Stimulated activated CD4-positive, alpha-beta T cell treated with anti-CD3 and anti-CD28 coated beads, TNF-alpha, amount 100 ng/mL, for 4 hours (primary cell): ENCODE measurements at places on chromosomes 13 and 19.
A peak's percentile ranks its signal among the peaks of the same experiment; 100 is the strongest.

DNA sequence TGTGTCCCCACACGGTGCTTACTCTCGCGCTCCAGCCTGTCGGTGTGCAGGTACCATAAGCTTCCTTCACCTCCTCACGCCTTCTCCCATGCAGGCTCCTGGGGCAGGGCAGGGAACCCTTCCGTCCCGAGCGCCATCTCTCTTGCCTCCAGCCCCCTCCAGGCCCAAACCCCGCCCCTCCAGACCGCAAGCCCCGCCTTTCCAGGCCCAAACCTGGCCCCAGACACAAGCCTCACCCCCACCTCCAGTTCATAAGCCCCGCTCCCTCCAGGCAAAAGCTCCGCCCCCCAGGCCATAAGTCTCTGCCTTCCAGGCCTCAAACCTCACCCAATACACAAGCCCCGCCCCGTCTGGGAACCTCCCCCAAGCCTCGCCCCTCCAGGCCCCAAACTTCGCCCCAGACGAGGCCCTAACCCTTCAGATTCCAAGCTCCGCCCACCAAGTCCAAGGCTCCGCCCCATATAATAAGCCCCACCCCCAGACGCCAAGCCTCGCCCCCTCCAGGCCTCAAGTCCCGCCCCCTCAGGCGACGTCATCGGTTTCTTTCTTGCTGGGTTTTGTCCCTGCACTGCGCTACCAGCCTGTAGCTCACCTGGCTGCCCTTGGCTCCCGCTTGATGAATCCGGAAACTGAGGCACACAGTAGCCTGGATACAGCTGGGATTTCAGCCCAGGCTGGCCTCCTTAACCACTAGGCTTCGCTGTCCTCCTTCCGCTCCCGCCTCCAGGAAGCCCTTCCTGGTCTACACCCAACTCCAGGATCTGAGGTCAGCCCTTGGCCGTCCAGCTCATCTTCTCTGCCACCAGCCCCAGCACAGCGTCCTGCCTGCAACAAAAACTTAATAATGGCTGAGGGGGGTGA is 16.1 kb downstream of the MKNK2 start:
- DNase-seq = no peak

GRCh38 chr13:111033172-111034130 is 81.7 kb upstream of the ARHGEF7 start:
- DNase-seq = no peak

DNA sequence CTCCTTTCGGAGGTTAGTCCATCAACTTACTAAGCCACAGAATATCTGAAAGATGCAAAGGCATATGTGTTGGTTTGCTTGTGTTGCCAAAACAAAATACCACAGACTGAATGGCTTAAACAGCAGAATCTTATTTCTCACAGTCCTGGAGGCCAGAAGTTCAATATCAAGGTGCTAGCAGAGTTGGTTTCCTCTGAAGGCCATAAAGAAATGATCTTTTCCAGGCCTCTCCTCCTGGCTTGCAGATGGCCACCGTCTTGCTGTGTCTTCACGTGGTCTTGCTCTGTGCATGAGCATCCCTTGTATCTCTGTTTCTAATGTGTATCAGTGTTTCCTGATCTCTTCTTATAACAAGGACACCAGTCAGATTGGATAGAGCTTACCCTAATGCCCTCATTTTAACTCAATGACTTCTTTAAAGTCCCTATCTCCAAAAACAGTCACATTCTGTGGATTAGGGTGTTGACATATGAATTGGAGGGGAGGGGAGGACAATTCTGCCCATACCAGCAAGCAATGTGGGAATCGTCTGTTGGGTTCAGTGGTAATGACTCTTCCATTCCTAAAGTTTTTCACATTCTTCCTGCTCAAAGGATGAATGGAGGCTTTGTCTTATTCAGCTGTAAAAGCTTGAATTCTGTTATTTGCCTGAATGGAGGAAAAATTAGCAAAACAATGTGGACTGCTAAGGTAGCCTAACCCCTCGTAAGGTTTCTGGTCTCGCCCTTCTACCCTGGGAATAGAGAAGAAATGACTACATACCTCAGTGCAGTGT is 715.7 kb downstream of the DIAPH3 start:
- no peak for DNase-seq

DNA sequence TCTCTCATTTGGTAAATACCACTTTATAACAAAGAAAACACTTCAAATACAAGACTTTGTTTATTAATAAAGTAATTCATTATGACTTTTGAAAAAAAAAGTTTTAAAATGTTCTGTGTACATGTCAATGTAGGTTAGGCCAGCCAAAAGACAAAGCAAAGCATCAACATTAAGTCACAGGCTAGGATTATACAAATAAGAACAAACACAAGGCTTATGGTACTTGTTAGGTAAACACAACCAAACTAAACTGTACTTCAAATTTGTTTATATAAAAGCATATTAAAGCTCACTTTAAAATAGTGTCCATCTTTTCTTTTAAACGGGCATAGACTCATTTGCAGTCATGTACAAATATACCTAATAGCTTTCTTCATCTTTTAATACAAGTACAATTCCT is 86.6 kb downstream of the ZDHHC20 start:
- no peak for DNase-seq

DNA sequence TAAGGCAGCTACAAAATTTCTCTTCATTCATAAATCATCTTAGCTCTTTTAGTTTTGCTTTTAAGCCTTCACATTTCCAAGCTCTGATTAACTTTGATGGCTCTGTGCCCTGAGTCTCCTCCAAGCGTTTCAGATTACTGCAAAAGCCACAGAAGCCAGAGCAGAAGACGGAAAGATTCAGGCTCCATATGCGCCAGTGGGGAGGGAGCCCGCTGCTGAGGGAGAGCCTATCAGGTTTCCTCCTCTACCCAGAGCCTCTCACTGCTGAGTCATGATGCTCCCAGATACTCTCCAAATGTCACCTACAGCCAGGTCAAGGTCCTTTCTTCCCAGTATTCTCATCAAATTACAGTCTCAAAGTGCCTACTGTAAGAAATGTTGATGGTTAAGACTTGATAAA is 193.6 kb downstream of the RAP2A start:
- no peak for DNase-seq

DNA sequence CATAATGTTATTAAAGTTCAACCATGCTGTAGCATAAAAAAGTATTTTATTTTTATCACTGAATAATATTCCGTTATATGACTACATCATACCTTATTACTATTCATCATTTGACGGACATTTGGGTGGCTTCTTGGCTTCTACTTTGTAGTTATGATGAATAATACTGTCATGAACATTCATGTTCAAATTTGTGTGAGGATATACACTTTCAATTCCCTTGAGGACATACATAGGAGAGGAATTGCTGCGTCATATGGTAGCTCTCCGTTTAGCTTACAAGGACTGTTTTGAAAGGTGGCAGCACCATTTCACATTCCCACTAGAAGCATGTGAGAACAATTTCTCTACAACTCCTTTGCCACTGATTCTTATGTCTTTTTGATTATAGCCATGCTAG is 910.8 kb upstream of the MIR17HG start:
- no peak for DNase-seq

DNA sequence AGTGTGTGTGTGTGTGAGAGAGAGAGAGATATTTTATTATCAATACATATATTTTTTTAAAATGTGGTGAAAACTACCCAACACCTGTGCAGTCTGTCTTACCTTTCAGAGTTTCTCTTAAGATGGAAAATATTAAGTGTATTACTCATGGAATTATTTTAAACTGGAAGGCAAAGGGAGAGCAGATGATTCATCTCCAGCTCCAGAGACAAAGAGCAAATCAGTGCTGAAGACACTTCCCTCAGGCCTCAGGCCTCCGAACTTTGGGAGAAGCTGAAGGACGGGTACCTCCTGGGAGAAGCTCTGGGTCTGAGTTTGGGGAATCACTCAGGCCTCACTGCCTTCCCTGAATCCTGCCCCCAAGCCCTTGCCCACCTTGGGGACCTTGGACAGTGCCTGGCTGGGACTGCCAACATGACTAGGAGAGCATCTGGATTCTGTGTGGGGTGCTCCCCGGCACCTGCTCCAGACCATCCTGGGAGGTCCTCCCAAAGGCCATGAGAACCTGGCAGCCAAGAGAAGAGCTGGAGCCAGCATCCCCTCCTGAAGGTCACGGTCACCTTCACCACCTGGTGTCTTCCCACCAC is 170.4 kb upstream of the UBL3 start:
- no peak for DNase-seq

DNA sequence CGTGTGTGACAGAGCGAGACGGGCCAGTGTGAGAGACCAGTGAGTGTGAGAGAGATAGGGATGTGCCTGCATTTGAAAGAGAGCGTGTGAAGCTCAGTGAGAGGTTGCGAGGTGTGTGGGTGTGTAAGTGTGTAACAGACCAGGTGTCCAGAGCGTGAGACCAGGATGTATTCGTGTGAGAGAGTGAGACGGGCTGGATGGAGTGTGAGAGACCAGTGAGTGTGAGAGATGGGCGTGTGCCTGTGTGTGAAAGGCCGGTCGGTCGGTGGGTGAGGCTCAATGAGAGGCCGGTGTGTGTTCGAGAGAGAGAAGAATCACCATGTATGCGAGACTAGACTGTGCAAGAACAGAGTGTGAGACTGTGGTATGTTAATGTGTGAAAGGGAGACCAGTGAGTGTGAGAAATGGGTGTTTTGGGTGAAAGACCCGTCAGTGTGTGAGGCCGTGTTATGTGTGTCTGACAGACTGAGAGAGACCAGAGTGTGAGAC is 679 bp downstream of the ZNF471 start:
- no peak for DNase-seq

DNA sequence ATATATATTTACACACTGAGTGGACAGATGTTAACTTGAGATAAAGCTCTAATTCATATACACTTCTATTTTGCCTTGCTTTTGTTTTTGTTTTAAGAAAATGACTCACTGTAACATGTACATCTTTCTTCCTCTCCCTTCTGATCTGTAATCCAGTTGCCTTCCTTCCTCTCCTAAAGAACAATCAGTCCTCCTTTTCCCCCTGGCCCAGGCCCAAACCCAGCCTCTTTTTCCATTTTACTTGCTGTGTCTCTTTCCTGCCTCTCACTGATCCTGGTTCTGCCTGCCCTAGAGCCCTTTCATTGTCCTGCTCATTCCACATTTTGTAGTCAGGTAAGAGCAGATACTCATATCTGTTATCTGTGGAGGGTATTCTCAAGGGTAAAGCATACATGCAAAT is 50.8 kb downstream of the ZAR1L start:
- DNase-seq = no peak

GRCh38 chr19:46376241-46377153 is 29.6 kb downstream of the PPP5C start:
- no peak for DNase-seq

GRCh38 chr19:19256072-19256969 is 16.8 kb downstream of the TM6SF2 start:
- DNase-seq = no peak

- peak; percentile 37 for DNase-seq
Observed at GRCh38 chr19:16078759-16079707, 2.7 kb downstream of the TPM4 start.

DNA sequence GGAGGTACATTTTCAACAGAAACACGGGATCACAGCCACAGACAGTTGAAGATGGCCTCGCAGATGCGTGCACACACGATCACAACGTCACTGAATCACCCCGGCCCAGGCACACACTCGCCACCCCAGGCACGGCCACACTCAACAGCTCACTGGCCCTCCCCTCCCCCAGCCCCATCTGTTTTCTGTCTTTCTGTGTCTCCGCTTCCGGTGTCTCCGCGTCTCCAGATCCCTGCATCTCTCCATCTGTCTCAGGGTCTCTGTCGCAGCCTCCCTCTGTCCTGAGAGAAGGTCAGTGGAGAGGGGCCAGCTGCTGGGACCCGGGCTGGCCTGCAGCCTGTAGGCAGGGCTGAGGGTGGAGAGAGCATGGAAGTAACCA is 3.8 kb upstream of the ATP1A3 start:
- no peak for DNase-seq

- DNase-seq = no peak
Observed at GRCh38 chr13:106103779-106104178, 431.7 kb downstream of the EFNB2 start.

- no peak for DNase-seq
Observed at GRCh38 chr13:23966691-23967615, 69.7 kb upstream of the C1QTNF9B start.

GRCh38 chr13:32956595-32956933 is 59.7 kb upstream of the KL start:
- no peak for DNase-seq

GRCh38 chr19:23440207-23440606 is 44.9 kb upstream of the ZNF91 start:
- no peak for DNase-seq

DNA sequence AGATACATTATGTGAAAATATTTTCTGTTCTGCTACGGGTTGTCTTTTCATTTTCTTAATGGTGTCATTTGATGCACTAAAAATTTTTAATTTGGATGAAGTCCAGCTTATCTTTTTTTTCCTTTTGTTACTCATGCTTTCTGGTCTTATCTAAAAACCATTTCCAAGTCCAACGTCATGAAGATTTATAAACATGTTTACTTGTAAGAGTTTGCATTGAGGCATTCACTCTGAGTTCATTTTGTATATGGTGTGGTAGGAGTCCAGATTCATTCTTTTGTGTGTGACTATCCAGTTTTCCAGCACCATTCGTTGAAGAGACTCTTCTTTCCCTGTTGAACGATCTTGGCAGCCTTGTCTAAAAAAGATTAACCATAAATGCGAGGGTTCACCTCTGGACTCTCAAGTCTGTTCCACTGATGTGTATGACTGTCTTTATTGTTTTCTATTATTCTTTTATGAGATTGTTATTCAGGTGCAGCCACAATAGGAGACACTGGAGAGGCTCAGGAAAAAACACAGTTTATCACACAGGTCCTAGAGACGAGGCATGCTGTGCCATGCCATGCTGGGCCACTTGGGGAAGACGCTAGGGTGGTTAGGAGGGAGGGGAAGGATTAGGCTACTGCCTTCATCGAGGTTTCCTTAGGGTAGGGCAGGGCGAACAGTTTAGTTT is 35.0 kb downstream of the NAA16 start:
- no peak for DNase-seq

- DNase-seq = no peak
Observed at GRCh38 chr13:85562282-85562681, 236.9 kb downstream of the SLITRK6 start.

- no peak for DNase-seq
Observed at GRCh38 chr13:43150369-43151207, 127.2 kb downstream of the DNAJC15 start.

DNA sequence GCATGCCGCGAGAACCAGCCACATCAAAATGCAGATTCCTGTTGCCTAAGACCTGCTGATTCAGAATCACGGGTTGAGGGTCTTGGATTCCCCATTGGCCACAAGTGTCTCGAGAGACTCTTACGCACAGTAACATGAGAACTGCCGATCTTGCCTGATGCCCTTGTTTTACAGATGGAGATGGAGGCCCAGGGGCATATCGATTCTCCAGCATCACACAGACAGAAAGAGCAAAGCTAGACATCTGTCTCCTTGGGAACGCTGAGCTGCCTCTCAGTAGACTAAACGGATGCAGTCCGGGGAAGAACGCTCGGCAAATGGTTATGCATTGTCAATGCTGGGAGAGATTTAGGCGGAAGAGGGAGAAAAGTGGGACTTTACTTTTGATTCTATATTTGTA is 5.4 kb downstream of the NLRP12 start:
- DNase-seq = no peak
